Activated CD4-positive, alpha-beta T cell treated with anti-CD3 and anti-CD28 coated beads for 1 hour (primary cell): ENCODE measurements at places on chromosomes 12 and 14.

DNA sequence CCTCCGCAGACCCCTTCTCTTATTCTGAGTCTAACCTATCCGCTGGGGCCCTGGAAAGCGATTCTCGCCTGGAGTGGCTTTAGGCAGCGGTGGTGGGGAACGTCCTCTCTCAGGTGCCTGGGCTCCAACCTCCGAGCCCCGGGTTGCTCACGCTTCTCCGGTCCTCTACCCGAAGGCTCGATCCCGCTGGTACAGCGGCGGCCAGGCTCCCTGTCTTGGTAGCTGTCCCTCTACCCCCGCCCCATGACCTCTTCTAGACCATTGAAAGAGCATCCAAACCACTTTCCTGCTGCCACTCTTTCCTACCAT, 505 bp upstream of the HEBP1 start:
- DNase-seq = no peak

DNA sequence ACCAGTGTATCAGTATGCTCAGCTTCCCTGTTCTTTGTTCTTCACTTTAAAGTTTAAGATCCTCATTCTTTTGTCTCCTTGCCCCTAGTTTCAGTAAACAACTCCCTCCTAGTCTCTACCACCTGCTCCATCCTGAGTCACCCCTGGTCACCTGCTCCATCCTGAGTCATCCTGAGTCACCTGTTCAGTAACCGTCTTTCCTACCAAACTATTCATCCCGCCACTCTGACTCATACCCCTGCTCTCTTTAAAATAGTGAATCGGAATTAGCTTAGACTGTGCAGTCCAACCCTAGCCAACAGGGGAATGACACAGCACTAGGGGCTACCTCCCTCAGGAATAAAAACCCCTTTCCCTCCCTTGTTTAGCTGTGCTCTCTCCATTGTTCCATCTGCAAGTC, 888.1 kb upstream of the MDGA2 start:
- DNase-seq = no peak

- no peak for DNase-seq
Measured at GRCh38 chr12:75439930-75440329, 40.6 kb upstream of the GLIPR1 start.

- no peak for DNase-seq
Measured at GRCh38 chr14:93975791-93976476, 436 bp downstream of the ASB2 start.

DNA sequence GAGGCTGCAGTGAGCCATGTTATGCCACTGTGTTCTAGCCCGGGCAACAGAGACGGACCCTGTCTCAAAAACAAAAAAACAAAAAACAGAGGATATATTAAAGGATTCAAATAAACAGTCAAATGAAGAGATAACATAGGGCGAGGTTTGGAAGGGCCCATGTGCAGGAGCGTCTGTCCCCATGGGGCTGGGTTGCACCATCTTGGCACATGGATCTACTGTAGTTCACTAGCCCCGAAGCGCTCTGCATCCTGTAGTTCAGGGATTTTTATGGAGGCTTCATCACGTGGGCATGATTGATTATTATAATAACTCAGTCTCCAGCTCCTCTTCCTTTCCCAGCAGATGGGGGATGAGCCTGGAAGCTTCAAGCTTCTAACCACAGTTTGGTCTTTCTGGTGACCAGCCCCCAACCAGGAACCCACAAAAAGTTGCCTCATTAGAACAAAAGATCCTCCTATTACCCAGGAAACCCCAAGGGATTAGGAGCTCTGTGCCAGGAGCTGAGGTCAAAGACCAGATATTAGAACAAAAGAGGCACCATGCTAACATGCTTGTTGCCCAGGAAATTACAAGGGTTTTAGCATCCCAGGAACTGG, 59.9 kb downstream of the HCAR2 start:
- no peak for DNase-seq

GRCh38 chr14:90602088-90602687, 205.4 kb downstream of the CALM1 start:
- no peak for DNase-seq

- no peak for DNase-seq
Measured at GRCh38 chr14:68451696-68452373, 341.0 kb downstream of the ZFP36L1 start.
